Suppressor macrophage (primary cell): ENCODE measurements at places on chromosomes 3 and 15.

DNA sequence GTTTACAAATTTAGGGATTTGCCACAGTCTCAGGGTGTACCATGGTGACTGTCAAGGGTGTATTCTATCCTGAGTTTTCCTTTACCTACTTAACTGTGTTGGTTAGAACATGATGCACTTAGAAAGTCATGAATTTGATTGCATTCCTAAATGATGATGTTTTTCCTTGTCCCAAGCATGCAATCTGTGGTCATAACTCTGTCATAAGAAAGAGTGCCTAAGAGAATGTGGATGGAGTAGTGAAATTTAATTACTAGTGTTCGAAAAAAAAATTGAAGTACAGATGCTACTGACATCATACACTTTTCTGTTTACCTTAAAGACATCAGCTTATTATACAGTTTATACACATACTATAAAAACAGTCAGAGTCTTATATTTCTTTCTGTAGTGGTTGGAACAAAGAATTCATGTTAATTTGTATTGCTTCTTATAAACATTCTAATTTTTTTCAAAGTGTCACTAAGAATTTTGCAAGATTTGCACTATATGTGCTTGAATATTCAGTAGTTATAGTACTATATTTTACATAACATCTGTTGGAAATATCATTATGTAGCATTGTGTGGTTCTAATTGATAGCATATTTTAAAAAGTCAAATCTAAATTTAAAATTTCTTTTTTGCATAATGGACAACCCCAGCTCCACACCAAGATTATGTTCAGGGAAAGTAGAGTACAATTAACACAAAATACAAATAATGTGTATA lies 231.3 kb upstream of the KCNMB2 start:
- DNase-seq: no peak

GRCh38 chr15:71736286-71736947 lies 73.9 kb upstream of the NR2E3 start:
- DNase-seq: no peak

- DNase-seq: no peak
Observed at GRCh38 chr3:12882336-12883310, 41.3 kb upstream of the RPL32 start.

- DNase-seq: peak; percentile 20
Observed at GRCh38 chr15:39479911-39480310, 101.0 kb upstream of the THBS1 start.

DNA sequence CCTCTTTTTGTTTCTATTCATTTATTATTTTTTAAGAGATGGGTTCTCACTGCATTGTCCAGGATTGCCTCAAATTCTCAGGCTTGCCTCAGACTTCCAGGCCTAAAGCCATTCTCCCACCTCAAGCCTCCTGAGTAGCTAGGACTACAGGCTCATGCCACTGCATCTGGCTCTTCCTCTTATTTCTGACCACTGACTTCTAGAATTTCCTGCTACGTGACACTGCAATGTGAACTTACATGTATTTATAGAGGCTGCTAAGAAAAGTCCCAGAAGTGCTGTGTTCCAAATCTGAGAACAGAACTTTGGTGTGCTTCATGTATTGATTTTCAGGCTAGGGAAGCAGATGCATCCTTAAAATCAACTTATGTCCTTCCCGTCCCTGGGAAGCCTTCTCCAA lies 407.4 kb downstream of the RSL24D1 start:
- DNase-seq: peak; percentile 73

- DNase-seq: no peak
Observed at GRCh38 chr3:63069806-63070475, 194.7 kb upstream of the CADPS start.

- DNase-seq: no peak
Observed at GRCh38 chr3:61865466-61866152, 304.2 kb downstream of the PTPRG start.

DNA sequence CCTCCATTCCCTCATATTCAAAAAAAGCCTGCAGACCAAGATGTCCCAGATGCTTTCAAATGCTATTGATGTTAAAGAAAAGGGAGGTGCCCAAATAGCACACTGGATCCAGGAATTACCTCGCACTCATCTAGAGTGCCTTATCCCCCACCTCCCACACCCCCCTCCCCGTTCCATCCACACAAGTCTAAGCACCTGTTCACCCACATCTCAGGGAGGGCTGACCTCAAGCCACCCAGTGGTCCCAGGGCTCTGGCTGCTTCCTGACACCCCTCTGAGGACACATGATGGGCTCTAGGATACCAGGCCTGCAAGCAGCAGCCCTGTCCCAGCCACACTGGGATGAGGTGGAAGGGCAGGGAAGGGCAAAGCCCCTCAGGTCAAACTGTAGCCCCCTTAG lies 4.8 kb downstream of the RBPMS2 start:
- no peak for DNase-seq

- DNase-seq: no peak
Observed at GRCh38 chr15:82919231-82919886, 33.2 kb downstream of the HOMER2 start.

- DNase-seq: peak; percentile 51
Observed at GRCh38 chr3:160956785-160957184, 148.4 kb downstream of the B3GALNT1 start.

GRCh38 chr3:118544458-118544857 lies 490.2 kb downstream of the IGSF11 start:
- no peak for DNase-seq

- no peak for DNase-seq
Observed at GRCh38 chr3:174859114-174859735, at the start of gene NAALADL2. TSS of gene NAALADL2 (plus strand) at chr3:174859334.

- DNase-seq: no peak
Observed at GRCh38 chr3:72368331-72368975, 479.8 kb downstream of the SHQ1 start.

- peak; percentile 36 for DNase-seq
Observed at GRCh38 chr3:192915304-192915703, 2.4 kb downstream of the MB21D2 start.

- no peak for DNase-seq
Observed at GRCh38 chr3:64971602-64972001, 283.8 kb upstream of the ADAMTS9 start.

GRCh38 chr3:71317749-71318457 lies 265.6 kb downstream of the FOXP1 start:
- no peak for DNase-seq

GRCh38 chr3:30606301-30607031 lies at the start of gene TGFBR2:
TSS of gene TGFBR2 (plus strand) at chr3:30606601. CDS start at chr3:30606884, 283 bp downstream.
- peak; percentile 96 for DNase-seq

GRCh38 chr15:95541301-95541700 lies 789.2 kb upstream of the NR2F2 start:
- no peak for DNase-seq

DNA sequence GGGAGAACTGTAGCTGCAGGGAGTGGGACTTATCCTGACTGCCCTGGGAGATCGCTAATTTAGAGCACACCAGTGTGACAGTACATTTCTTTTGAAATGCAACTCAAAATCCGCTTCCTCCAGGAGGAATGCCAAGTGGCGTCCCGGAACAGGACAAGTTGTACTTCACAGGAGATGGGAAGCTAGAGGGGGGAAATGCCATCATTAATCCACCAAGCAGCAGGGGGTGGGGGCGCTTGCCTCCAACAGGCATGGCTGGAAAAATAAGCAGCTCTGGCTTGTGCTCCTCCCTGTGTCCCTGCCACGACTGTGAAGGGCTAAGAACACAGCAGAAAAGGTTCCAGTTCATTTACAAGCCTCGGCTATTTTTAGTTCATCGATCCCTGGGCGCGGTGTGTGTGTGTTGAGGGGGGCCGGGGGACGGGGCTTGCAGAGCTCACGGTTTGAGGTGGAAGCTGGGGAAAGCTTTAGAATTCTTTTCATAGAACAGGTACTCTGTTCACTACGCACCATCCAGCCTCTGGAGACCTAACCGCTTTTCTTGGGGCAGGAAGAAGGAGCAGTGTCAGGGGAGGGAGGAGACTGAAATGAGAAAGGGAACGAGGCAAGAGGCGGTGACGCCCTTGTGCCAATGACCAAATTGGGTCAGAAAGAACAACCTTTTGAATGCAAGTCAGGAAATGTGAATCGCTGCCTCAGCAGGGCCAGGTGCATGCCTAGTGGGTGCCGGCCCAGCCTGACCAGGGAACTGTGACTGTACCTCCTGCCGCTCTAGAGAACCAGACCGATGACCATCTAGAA lies 51.8 kb upstream of the DGKG start:
- peak; percentile 38 for DNase-seq

GRCh38 chr15:60871152-60871551 lies 357.9 kb downstream of the RORA start:
- DNase-seq: no peak

- DNase-seq: no peak
Observed at GRCh38 chr3:8166014-8166413, 335.6 kb upstream of the LMCD1 start.
